Stimulated activated CD4-positive, alpha-beta T cell treated with anti-CD3 and anti-CD28 coated beads, Interleukin-12 subunit alpha, Interleukin-12 subunit beta, amount 100 ng/mL, for 24 hours (primary cell): ENCODE measurements at places on chromosomes 13 and 19.
A peak's percentile ranks its signal among the peaks of the same experiment; 100 is the strongest.

DNA sequence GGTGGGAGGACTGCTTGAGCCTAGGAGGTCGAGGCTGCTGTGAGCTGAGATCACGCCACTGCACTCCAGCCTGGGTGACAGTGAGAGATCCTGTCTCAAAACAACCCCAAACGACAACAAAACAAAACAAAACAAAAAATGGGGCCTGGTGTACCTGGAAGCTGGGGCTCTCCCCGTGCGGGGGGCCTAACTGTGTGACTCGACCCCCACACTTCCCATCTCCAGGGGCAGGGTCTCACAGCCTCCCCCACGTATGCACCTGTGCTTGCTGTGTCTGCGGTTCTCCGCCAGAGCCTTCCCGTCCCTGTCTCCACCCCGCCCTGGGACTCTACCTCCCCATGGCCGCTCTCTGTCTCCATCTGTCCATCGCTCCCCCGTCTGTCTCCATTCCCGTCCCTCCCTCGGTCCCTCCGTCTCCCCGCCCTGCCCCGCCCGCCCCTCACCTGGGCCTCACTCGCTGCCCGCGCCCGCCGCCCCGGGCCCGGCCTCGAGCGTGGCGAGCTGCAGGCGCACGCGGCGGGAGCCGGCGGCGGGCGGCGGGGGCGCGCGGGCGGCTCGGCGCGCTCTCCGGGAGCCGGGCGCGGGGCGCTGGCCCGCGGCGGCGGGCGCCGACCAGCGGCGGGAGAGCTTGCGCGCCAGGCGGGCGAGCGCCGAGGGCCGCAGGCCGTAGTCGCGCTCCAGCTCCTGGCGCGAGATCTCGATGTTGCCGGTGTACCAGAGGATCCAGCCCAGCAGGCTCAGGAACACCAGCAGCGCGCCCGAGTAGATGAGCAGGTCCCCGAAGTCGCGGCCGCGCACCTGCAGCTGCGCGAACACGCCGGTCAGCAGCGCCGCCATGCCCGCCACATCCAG, 587 bp downstream of the TMEM238 start:
- no peak for DNase-seq

DNA sequence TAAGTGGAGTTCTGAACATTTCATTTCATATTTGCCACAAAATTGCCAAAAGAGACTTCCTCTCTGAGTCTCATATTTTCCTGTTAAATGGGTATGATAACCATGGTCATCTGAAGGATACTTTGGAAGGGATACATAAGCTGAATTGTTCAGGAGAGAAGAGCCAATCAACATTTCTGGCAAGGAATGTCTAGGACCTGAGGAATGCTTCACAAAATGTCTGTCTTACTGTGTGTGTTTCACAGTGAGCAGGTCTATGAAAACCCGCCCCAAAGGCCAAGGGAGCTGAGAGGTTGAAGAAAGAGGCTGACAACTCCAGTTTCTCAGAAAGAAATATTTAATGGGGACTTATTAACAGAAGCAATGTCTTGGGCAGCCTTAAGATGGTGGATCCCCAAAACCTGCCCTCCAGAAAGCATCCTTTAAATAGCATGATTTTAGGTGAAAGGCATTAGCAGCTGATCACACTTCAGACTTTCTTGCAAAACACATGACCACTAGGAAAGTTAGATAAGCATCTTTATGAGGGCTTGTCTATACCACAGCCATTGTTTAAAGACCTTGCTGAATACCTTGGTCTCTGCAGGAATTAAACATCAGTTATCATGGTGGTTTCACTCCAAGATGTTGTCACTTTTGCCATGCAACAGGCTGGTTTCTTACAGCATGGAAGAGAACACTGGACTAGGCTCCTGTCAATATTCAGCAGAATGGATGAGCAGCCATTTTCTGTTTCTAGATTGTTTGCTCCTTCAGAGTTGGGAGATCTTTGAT, 78.9 kb downstream of the TNFSF11 start:
- DNase-seq: no peak

DNA sequence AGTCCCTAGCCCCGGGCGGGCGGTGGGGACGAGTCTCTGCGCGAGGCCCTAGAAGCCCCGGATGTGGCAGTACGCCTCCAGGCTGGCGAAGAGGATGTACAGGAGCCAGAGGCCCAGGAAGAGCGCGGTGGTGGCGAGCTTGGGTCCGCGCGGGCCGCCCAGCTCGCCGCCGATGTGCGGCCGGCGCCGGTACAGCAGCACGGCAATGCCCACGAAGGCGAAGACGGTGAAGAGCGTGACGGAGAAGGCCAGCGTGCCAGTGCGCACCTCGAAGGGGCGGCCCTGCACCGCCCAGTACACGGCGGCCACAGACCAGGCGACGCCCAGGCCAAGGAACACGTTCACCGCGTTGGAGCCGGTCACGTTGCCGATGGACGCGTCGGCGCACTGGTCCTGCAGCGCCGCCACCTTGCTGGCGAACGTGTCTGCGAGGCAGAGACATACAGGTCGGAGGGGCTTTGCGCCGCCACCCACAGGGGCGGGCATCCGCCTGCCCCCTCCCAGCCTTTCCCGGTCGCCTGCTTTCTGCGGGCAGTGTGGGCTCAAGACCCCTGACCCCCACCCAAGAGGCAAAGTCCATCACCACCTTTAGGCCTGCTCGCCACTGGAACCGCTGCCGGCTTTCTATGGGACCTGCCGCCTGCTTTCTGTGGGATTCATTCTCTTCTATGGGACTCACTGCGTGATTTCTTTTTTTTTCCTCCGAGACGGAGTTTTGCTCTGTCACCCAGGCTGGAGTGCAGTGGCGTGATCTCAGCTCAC, 10.9 kb upstream of the MEIS3 start:
- DNase-seq: no peak

DNA sequence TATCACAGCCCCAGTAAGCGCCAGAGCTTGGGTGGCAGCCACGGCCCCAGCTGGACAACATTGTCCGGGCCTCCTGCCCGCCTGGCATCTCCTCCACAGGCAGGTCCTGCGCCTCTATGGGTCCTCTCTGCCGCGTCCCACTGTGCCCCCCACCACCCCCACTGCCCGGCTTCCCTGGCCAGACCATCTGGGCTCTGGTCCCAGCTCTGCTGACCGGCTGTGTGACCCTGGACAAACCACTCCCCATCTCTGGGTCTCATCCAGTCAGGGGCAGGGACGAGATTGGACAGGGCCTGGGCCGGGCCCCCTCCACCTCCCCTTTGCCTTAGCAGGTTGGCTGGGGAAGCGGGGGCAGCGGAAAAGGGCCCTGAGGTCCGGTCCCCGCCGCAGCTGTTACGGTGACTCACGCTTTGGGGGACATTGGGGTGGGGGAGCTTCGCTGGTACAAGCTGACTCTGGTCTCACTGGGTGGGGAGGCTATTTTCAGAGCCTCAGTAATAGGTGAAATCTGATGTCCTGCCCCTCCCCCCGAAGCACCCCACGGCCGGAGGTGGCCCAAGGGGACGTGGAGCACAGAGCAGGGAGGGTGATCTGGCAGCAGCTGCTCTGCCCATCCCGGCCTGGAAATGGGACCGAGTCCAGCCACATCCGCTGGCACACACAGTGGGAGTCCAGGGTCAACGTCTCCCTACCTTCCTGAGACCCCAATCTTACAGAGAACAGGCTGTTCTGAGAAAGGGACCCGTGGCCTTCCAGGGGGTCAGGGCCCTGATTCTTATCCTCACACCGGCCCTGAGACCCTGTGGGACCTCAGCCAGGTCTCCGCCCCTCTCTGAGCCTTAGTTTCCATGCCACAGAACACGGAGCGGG, 9.1 kb downstream of the NFIC start:
- no peak for DNase-seq

DNA sequence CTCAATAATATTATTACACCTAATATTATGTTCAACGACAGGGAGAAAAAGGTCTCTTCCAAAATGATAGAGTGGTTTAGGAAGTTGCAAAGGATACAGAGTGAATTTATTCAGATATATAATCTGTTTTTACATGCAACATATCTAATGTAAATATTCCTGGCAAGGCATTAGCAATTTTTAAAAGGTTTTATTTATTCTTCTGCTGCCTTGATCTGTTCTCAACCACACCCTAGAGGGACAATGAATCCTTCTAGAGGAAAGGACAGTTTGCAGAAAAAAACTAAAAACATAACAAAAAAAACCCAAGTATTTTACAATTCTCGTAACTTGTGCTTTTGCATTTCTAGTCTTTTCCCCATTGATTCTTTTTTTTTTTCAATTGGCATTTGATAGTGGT, 459.6 kb downstream of the KLF12 start:
- no peak for DNase-seq

GRCh38 chr13:37870895-37871550, 1.5 kb upstream of the TRPC4 start:
- no peak for DNase-seq

- DNase-seq: no peak
Observed at GRCh38 chr13:59746291-59746962, 417.3 kb downstream of the DIAPH3 start.

DNA sequence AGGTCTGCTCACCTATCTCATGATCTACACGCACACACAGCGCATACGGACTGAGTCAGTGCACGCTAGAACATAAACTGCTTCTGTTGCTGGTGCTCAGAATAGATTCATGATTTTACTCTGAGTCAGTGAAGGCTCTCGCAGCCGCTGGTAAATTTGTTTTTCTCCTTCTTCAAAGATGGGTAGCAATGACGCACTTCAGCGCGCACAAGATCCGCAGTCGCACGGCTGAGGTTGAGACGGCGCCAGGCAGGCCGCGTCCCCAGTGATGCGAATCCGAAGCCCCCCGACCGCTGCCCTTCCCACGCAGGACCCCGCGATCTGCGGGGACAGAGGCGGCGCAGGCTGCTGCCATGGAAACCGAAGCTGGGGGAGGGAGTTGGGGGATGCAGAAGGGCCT, 103.7 kb upstream of the USP29 start:
- DNase-seq: no peak

GRCh38 chr19:58538257-58539168, 5.4 kb upstream of the TRIM28 start:
- DNase-seq: no peak

- DNase-seq: no peak
Observed at GRCh38 chr13:43675577-43675976, 111.2 kb downstream of the ENOX1 start.

DNA sequence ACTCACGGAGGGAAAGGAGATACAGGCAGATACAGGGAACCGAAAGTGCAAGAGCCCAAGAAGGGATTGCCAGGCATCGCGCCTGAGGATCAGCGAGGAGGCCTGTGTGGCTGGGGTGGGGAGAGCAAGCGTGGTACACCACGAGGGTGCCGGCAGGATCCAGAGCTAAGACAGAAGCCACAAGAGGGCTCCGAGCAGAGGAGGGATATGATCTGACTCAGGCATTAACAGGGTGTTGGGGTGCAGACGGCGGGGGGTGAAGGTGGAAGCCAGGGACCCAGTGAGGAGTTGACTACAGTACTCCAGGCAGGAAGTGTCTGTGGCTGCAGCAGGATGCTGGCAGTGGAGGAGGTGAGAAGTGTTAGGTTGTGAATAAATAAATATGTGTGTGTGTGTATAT, 5.4 kb upstream of the PPP1R37 start:
- peak; percentile 12 for DNase-seq

DNA sequence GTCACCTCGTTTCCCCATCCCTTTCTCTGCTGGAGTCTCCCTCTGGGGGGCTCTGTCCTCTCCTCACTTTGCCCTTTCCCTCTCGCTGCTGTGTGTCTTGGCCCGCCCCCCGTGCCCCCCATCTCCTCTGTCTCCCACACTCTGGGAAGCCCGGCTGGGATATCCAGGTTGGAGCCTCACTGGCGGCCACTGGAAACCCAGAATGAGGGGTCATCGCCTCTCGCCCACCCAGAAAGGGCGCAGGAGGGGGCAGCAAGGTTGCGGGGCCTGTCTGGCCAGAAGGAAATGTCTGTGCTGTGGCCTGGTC, 15.6 kb downstream of the CCDC97 start:
- DNase-seq: no peak

DNA sequence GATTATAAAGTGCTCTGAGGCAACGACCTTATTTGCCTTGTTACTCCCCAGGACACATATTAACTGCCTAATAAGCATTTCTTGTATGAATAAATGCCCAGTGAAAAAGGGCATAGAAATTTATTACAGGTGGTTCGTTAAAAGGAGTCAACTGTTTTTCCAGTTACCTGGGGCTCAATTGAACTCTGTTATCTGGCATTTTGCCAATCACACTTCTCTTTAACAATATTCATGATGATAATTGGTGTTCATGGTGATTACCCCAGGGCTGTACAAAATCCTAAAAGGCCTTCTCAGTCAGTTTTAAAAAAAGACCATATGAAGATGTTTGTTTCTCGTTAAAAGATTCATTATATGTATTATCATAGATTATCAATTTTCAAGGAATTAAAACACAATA, 57.1 kb downstream of the KL start:
- no peak for DNase-seq

DNA sequence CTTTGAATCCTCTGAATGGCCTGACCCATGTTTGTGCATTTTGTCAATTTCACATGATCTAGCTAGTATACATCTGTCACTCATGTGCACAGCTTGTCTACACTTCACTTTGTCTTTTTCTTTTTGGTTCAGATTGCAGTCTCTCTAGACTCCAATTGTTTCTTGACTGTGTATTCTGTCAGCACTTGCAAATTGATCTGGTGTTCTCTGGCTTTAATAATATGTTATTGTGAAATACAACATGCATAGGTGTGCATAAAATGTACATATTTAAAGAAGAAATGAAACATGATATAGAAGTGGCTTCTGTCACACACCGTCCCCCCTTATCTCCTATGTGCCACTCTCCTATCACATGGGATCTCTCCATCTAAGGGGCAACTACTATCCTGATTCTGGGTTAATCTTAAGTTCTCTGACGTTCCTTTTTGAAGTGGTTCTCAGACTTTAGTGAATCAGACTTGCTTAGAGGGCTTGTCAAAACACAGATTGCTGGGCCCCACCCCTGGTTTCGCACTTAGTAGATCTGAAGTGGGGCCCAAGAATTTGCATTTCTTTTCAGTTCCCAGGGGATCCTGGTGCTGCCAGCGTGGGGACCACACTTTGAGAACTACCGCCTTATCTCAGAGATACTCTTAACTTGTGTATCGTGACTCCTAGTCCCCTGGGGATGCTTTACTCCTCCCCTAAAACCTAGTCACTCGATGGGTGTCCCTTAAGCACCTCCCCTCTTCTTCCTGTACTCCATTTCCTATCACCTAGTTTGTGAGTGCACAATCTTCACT, 5.8 kb downstream of the KRTDAP start:
- no peak for DNase-seq

DNA sequence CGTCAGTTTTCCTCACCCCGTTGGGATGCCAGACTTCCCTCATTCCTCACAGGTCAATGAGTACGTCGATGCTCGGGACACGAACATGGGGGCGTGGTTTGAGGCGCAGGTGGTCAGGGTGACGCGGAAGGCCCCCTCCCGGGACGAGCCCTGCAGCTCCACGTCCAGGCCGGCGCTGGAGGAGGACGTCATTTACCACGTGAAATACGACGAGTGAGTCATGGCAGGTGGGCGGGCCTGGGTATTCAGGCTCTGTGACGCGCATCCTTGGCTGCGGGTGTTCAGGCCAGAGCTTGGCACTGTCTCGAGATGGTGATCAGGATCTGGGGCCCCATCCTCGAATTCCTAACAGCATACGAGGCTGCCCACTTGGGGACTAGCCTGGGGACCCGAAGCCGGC, 21.4 kb downstream of the UHRF1 start:
- DNase-seq: no peak

DNA sequence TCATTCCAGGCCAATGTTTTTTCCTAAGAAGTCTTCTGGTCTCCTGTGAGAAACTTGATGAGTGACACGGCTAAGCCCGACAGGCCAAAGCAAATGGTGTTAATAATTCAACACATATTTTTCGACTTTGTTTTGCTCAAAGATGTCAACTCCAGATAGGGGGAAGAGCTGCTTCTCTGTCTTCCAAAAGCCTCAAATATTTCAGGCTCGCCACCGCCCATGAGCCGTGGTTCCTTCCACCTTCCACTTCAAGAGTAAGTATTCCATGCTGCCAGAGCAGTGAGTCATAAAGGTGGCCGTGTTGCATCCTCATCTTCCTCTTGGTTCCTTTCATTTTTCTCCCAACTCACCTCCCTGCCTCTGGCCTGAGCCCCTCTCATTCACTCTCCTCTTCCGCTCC, 272.6 kb downstream of the EFNB2 start:
- DNase-seq: no peak
